ENCODE measurements at places on chromosomes 13 and 19.

GRCh38 chr13:31349156-31349555 lies 149.4 kb downstream of the B3GLCT start:
- DNase-seq, result no peak

DNA sequence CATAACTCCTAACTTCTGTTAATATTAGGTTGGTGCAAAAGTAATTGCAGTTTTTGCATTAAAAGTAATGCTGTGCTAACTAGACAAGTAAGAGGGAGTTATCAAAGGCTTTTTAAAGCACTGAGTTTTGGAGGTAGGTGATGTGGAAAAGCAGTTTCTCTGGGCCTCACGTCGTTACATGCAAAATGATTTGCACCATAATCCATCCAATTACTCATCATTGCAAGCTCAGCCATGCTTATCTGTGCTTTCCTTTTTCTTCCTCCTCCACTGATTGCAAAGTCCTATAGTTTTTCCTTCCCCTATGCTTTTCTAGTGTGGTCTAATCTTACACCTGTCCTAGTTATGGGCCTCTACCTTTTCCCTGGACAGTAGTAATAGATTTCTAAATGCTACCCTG lies 35.4 kb upstream of the INTS6 start:
- no peak for DNase-seq

- no peak for DNase-seq
These were observed 143.2 kb downstream of the POU4F1 start for GRCh38 chr13:78460176-78460575.

DNA sequence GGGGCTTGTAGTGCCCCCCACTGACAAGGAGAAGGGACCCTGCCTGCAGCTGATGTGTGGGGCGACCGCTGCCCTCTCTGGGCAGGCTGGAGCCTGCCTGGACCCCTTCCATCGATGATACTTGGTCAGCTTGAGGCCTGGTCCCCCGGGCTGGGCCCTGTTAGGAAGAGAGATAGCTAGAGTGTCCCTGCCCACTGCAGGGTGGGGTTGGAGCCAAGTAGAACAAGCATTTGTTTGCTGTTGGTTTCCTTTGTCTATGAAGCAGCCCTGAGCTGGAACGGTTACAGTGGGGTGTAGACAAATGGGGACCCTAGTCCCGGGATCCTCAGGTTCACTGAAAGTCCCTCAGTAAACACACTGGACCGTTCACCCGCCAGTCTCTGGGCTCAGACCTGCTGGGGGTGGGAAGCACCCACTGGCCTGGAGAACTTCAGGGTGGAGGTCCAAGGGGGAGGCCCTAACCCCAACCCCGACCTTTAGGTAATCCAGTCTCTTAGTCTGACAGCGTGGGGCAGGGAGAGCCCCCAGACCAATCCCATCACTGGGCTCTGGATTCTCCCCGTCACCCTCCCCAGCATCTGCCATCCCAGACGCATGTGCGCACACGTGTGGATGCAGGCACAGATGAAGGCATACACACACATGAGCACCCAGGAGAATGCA lies 204.8 kb upstream of the ZNF536 start:
- DNase-seq, result no peak

DNA sequence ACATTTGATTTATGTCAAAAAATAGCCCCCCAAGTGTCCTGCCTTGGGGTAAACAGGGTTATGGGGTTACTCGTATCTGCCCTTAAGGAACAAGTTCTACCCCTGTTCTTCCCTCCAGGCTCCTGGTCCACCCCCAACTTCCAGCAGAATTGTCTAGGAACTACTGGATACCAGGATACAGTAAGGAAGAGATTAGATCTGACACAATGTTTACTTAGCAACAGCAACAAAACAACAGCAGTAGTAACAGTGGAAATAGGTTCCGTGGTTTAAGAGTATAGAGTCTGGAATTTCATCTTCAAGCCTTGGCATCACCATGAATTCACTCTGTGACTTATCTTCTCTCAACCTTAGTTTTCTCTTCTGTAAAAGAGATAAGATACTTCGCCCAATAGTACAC lies 1.7 kb upstream of the FAM98C start:
- no peak for DNase-seq

GRCh38 chr19:19366434-19367396 lies 38.8 kb upstream of the GATAD2A start:
- peak; percentile 83 for DNase-seq

DNA sequence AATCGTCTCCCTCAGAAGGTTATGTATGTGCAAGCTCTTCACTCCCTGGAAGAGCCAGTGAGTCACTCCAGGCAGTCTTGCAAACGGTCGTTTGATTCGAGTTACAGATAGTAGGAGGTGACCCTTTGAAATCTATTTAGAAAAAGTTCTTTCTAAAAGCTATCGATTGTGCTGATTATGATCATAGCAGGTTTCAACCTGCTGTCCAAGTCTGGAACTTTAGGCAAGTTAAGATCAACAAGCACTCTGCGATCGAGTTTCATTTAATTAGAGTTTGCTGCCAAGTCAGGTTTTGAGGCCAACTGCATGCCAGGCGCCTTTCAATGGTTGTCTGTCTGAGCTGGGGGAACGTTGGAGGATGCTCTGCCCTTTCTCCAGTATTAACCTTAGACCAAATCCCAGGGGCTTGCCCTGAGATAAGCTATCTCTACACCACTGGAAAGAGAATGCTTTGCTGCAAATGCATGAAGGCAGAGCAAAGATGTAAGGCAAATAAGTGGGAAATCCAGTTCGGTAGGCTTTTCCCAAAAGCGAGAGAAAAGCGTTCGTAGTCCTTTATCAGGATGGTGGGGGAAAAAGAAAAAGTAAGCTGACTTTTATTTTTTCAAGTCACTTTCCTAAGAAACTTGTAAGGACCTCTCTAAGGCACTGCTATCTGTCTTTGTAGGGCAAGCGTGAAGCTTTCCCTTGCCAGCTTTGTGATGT lies 287.5 kb downstream of the ATP8A2 start:
- DNase-seq, result no peak

- DNase-seq, result no peak
These were observed 344.5 kb upstream of the TMTC4 start for GRCh38 chr13:101019126-101019525.

DNA sequence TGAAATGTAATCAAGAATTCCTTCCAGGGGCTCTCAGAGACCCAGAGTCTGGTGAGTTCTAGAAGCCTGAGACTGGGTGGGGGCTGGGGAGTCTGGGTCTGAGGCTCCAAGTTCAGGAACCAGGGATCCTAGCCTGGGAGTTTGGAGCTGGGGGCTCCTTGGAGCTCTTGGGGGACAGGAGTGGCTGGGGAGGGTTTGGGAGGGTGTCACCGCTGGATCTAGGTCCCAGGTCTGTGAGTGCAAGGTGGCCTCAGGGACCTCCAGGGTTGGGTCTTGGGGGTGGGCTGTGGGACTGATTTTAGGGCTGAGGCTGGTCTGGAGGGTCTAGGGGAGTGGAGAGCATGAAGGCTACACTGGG lies 1.1 kb downstream of the SYCN start:
- no peak for DNase-seq

DNA sequence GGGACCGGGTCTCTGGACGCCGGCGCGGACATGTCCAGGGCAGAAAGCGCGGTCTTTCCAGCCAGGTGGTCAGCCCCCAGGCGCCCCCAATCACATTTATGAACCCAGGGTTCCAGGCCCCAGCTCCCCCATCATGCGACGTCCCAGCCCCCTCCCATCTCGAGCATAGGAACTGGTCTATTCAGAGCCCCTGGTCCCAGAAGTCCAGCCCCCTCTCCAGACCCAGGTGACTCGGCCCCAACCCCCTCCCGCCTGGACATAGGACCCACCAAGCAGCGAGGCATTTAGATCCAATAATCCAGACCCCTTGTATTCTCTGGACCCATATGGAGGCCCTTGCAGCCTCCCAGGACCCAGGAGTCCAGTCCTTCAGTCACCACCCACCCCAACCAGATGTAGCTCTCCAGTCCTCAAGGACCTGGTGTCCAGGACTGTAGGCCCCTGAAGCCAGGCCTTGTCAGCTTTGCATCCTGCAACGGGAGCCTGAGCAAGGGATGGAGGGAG lies 501 bp downstream of the APLP1 start:
- DNase-seq, result no peak

DNA sequence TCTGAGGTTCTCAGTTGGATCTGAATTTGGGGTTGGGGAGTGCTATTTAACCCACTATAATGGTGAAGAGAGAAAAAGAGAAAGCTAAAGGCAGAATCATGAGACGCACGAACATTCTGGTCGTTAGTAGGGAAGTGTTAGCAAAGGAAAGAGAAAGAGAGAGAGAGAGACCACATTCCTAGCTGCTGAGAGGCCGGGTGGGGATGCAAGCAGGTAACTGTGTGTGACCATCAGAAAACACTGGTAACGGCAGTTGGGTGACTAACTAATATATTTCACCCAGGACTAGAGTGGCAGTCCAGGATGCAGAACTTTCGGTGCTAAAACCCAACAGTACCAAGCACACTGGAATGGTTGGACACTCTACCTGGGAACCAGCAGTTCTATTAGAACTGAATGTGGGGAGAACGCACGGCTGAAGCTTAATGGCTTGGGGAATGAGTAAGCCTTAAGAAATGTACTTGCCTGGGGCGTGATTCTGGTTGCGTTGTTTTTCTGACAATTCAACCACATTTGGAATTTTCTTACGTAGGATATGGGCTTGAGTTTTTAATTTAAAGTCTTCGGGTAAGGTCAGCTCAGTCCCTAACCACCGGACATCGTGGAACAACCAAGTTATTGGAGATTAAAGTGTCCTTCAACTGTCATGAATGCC lies 130.2 kb downstream of the DNAJC15 start:
- DNase-seq, result no peak

DNA sequence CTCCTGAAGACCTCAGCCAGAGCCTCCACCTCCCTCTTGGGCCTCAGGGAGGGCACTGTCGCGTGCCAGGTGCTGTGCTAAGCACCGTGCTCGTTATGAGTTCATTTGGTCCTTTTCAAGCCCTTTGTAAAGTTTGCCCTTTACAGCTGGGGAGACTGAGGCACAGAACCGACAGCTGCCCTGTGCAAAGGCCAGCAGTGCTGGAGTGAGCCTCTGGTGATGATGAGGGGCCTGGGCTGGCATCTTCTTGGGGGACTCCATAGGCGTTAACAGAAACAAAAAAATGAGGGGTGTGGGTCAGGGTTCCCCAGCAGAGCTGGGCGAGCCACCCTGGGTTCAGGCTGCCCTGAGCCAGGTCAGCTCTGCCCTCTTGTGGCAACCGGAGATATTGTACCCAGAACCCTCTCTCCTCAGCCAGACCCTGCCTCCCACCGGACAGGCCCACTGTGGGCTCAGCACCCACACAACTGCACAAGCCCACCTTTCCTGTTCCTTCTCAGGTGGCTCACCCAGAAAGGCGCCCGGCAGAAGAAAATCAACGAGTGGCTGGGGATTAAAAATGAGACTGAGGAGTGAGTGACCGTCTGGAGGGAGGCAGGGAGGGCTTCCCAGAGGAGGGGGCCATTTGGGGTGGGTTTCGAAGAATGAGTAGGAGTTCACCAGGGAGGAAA lies 5.5 kb upstream of the IFI30 start:
- DNase-seq, result peak; percentile 73

DNA sequence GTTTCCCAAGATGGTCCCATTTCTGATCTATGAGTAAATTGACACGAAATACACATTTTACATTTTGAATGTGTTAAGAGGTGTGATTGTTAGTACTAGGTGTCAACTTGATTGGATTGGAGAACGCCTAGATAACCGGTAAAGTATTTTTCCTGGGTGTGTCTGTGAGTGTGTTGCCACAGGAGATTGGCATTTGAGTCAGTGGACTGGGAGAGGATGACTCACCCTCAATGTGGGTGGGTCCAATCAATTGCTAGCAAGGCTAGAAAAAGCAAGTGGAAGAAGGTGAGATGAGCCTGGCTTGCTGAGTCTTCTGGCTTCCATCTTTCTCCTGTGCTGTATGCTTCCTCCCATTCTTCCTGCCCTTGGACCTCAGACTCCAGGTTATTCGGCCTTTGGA lies 960.7 kb upstream of the PCDH9 start:
- no peak for DNase-seq

GRCh38 chr19:34353546-34353945 lies 11.4 kb upstream of the GPI start:
- no peak for DNase-seq

DNA sequence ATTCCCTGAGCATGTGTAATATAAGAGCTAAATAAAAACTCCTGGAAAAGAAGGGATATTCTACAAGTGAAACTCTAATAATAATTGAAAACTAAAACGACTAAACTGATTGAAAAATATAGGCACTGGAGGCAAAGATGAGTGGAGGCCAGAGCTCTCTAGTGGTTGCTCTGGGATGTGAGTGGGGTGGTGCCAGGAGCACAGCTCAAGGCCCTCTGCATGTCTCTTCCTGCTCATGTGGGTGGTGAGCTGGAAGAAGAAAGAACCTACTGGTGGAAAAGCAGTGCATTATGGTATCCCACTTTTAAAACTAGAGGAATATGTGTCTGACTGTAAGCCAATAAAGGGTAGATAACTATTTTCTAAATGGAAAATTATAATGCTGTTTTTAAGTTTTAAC lies 15.8 kb upstream of the ARHGEF7 start:
- no peak for DNase-seq

DNA sequence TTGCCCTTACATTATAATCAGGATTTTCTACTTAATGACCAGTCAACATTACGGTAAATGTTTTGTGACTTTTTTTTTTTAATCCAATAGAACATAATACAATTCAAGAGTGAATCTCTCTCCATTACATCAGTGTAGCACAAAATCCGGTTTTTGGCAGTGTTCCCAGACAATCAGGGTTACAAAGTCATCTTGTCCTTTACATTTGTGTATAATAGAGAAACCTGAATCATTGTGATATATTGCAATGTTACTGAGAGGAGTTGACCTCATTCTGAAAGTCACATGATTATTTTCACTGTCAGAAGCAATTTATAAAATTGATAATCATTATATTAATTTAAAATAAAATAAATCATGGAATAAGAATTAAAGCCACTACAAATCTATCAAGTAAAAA lies 1346.0 kb upstream of the SPRY2 start:
- no peak for DNase-seq

GRCh38 chr13:43235028-43235427 lies 211.6 kb downstream of the DNAJC15 start:
- no peak for DNase-seq

DNA sequence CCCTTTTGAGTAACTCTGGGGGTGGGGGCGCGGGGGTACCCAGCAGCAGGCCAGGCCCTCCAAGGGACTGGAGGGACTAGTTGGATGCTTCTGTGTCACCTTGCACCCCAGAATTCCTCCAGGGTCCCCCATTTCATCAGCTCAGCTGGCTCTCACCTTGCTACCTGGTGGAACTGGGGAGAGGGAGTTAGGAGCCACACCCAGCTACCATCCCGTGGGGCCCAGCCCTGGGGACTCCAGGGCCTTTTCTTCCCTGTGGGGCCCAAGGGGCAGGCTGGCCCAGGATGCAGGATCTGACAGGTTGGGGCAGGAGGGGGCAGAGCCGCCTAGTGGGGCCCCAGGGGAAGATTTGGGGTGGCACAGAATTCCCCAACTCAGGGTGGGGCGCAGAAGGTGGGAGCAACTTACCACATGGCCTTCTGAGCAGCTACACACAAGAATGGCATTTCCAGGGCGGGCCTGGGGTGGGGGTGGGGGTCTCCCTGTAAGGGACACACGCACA lies 32.8 kb upstream of the NANOS3 start:
- no peak for DNase-seq

All from suppressor macrophage (primary cell).